Cardiac septum (tissue), 1 donor: ENCODE measurements at places on chromosomes 6 and 20.

DNA sequence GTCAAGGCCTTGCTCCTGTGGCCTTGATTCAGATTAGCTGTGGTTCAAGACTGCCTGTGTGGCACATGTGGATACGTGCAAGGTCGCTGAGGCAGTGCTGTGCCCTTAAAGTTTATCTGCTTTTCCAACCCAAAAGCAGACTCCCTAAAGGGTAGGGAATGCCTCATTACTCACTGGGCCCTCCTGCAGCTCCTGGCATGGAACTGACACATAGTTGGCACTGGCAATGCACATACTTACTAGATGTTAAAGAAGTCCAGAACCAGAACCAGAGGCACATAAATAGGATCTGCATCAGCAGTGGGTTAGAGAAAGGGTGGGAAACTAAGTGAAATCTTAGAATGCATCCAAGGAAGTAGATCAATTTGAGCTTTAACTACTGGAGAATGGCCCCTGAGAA, 90.6 kb upstream of the MLN start:
- DNase-seq: no peak

DNA sequence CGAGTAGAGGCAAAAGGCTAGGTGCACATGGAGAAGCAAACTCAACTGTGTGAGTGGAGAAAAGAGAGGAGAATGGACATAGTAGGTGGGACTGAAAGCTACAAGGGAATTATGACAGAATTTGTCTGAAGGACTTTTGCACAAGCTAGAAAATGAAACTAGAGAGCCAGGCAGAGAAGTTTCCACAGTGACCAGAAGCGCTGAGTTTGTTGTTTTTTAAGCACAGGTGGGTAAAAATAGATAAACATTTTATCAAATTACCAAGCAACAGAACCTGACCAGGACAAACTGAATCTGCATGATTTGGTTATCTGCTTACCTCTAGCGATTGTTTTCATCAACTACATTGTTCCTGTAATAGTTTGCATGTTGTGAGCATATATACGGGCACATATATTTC, 38.6 kb downstream of the SMLR1 start:
- no peak for DNase-seq

GRCh38 chr6:169824021-169824420, 72.6 kb downstream of the ERMARD start:
- peak; percentile 62 for DNase-seq

DNA sequence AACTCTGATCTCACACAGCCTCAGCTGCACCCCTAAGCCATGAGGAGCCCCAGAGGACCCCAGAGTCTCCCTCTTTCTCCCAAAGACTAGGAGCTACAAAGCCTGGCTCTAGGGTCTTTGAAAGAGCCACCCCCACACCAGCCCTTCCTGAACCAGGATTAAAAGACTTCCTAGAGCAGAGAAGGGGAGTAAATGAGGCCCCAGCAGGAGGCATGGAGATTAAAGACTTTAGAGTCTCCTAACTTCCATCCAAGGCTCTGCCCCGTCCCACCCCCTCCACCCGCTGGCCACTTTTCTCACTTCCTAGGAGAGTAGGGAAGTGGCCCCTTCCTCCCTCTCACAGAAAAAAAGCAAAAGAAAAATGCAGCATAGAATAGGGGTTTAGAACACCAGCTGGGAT, 1.7 kb downstream of the PREX1 start:
- no peak for DNase-seq

DNA sequence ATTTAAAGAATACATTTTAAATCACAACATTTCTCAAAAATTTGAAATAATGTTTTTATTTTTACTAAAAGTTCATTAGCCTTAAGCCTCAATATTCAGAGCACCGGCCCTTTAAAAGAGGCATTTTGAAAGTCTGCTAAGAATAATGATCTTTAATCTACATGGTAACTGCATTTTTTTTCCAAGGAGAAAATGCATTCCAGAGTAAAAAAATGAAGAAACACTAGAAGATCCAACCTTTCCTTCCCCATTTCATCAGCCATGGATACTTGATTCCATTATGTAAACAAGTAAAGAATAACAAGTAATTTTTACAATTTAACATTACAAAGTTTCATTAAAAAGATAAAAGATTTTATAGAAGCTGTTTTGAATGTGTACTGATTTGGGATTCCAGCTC, 21.8 kb downstream of the LCA5 start:
- DNase-seq: no peak

GRCh38 chr20:37384683-37385174, 38.8 kb downstream of the SRC start:
- DNase-seq: no peak

GRCh38 chr6:102848796-102849195, 1455.3 kb downstream of the GRIK2 start:
- DNase-seq: no peak

DNA sequence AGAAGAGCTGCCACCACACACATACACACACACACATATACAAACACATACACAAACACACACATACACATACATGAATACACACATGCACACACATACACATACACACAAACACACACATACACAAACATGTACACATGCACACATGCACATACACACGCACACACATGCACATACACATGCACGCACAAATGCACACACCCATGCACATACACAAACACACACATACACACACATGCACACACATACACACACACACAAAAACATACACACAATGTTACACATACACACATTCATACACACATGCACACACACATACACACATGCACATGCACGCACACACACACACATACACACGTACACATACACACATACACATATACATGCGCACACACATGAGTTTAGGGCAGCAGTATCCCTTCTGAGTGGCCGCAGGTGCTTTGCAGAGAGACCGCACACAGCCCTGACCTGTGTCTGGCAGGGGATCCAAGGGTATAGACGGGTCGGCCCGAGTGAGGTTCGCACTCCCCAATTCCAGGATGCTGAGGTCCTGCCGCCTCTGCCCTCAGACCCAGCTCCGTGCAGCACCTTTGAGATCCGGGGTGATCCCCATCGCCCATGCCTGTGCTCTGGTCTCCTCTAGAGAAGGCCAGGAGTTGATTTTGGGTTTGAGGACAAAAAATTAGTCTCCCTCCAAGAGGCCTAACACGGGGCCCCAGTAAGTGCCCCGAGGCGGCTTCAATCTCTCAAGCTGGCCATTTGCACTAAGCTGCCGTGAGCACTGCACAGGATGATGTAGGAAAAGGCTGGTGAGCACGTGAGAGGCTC, 56.8 kb downstream of the TMEM242 start:
- peak; percentile 66 for DNase-seq

GRCh38 chr20:45822857-45823256, 4.3 kb downstream of the TNNC2 start:
- no peak for DNase-seq

DNA sequence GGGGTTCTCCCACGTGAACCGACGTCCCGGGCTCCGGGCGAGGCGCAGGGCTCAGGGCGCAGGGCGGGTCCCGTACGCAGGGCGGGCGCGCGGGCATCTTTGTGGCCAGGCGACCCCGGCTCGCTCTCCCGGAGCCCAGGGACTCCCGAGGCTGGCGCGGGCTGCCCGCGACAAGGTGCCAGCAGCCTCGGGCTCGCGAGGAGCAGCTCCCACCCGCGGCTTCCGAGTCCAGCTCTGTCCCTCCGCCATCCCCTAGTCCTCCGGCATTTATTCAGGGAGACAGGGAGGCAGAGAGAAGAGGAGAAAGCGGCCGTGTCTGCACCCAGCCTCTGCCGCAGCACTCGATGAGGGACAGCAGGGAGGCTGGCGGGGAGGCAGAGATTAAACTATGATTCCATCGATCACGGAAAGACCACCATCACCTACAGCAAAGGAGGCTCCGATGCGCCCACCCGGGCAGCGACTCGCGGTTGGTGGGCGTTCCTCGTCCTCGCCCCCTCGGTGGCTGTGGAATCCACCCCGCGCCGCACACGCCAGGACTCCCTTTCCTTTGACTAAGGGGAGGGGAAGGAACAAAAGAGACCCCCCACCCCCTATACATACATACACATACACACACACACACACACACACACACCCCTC, 1.1 kb downstream of the RGS17 start:
- DNase-seq: no peak

DNA sequence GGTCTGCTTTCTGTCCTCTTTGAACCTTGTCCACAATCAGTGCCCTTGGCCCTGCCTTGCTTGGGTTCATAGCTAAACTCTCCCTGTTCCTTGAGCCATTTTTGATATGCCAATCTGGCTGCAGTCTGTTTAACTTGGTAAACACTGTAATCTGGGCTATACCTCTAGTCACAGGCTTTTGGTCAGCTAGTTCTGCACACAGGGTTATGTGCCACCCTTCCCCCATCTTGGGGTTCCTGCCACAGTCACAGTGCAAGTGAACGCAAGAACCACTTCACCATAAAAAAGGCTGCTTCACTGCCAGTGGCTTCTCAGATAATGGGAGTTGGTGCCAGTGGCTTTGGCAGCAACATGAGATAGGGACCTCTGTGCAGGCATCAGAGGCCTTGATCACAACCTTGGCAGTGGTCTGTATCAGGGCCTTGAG, 10.9 kb upstream of the ATRN start:
- DNase-seq: no peak

- no peak for DNase-seq
Measured at GRCh38 chr20:32902456-32903420, 44.0 kb downstream of the EFCAB8 start.

DNA sequence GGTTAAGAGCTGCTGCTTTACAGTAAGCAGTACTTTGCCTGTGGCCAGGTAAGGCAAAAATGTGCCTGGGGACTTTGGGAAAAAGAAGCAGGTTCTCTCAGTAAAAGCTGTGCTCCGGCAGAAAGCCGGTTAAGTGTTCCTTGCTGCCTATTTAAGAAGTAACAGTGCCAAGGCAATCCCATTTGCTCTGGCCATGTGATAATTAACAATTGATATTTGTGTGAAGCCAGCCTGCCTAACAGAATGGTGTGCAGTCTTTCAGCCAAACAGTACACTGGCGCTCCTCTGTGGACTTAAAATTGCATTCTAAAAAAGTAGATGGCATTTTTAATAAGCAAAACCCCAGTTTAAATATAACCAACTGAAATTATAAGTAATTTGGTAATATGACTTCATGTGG, 430.3 kb downstream of the PLCB1 start:
- no peak for DNase-seq

DNA sequence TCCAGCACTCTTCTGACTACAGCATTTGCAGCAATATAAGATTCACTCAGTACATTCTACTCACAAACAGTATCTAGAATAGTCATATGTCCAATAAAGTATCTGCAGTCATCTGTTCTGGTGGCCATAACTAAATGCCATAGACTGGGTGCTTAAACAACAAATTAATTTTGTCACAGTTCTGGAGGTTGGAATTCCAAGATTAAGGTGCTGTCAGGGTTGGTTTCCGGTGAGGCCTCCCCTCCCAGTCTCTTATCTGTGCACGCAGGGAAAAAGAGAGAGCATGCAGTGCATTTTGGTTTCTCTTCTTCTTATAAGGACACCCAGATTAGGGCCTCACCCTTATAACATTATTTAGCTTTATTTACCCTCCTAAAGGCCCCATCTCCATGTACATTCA, 21.3 kb upstream of the NUS1 start:
- no peak for DNase-seq

GRCh38 chr6:110114004-110114403, 65.5 kb downstream of the WASF1 start:
- no peak for DNase-seq

DNA sequence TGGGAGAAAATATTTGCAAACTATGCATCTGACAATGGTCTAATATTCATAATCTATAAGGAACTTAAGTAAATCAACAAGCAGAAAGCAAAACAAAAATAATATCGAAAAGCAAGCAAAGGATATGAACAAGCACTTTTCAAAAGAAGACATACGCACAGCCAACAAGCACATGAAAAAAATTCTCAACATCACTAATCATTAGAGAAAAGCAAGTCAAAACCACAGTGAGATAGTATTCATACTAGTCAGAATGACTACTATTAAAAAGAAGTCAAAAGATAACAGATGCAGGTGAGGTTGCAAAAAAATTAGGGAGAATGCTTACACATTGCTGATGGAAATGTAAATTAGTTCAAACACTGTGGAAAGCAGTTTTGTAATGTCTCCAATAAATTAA, 410.2 kb downstream of the MMUT start:
- DNase-seq: no peak

GRCh38 chr6:75283907-75284631, 523 bp downstream of the TMEM30A start:
- DNase-seq: no peak

- DNase-seq: no peak
Measured at GRCh38 chr20:9551808-9552550, 37.6 kb downstream of the LAMP5 start.

DNA sequence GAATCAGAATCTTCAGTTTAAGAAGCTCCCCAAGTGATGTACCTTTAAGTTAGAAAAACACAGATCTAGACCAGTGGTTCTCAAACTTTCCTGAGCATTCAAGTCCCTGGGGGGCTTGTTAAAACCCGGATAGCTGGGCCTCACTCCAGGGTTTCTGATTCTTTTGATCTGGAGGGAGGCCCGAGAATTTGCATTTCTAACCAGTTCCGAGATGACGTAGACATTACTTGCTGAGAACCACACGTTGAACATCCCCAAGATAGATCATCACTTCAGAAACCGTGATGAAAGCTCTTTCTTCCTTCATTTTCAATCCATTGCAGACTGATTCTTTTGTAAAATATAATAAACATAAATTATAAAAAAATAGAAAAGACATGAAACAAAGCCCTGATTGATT, 40.7 kb upstream of the KIF16B start:
- DNase-seq: no peak

GRCh38 chr6:83198486-83199172, 5.5 kb downstream of the RWDD2A start:
- no peak for DNase-seq

DNA sequence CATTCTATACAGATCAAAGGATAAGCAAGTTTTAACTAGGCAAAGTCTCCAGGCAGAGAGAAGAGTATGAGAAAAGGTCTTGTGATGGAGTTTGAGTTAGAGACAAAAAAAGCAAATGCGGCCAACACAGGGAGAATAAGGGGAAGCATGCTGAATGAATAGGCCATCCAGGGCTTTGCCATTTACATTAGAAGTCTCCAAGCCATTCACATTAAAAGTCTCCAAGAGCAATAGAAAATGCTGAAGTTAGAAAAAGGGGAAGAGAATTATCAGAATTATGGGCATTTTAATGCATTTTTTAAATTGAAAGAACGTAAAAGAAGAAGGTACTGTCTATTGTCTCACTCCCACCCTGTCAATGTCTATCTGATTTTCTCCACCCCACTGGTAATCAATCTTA, 49.4 kb downstream of the PDSS2 start:
- DNase-seq: no peak

DNA sequence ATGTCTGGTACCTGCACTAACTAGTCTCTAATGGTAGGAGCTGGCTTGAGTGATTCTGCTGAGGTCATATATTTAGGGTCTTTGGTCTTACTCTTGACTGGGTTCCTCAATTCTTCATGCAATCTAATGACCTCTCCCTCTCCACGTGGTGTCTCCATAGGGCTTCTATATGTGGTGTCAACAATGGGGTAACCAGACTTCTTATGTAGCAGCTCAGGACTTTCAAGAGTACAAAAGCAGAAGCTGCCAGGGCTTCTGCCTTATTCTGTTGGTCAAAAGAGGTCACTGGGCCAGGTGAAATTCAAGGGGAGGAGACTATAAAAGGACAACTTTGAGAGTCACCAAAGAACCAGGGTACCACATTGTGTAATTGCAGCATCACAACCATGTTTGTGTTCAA, 54.3 kb downstream of the NUS1 start:
- no peak for DNase-seq

GRCh38 chr20:10927011-10927583, 253.3 kb upstream of the JAG1 start:
- no peak for DNase-seq
